ENCODE measurements at places on chromosomes 7 and 10.
A peak's percentile ranks its signal among the peaks of the same experiment; 100 is the strongest.

GRCh38 chr10:58064714-58065528, 202.8 kb downstream of the IPMK start:
- DNase-seq = peak; percentile 69

DNA sequence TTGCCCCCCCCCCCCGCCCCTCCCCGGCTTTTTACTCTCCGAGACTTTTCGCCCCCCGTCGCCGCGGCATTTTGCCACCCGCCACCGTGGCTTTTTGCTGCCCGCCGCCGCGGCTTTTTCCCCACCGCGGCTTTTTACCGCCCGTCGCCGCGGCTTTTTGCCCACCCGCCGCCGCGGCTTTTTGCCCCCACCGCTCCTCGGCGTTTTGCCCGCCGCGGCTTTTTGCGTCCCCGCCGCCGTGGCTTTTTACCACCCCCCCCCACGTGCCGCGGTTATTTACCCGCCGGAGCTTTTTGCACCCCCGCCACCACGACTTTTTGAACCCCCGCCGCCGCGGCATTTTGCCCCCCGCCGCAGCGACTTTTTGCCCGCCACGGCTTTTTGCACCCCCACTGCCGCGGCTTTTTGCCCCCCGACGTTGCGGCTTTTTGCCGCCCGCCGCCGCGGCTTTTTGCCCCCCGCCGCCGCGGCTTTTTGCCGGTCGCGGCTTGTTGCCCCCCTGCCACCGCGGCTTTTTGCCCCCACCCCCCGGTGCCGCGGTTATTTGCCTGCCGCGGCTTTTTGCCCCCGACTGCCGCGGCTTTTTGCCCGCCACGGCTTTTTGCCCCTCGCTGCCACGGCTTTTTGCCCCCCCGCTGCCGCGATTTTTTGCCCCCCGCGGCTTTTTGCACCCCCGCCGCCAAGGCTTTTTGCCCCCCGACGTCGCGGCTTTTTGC, 461.1 kb downstream of the ZNF33B start:
- DNase-seq = no peak

DNA sequence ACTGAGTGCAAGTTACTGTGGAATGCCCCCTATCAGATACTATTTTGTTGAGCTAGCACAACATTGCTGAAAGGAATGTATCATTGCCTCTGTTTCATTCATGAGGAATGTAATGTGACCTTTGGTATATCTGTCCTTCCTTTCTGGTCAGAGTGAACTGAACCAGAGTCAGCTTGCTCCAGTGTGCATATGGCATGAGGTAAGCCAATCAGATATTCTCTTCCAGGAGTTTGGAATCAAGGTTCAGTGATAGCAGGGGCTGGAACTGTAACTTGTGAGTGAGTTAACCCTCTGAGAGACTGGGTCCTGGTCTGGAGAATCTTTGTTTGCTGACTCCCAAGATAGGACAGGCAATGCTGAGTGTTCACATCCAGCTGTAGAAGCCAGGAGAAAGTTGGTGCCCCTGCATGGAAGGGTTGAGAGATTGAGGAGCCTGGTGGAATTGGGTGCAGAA, 45.3 kb upstream of the OSBPL3 start:
- peak; percentile 79 for DNase-seq

DNA sequence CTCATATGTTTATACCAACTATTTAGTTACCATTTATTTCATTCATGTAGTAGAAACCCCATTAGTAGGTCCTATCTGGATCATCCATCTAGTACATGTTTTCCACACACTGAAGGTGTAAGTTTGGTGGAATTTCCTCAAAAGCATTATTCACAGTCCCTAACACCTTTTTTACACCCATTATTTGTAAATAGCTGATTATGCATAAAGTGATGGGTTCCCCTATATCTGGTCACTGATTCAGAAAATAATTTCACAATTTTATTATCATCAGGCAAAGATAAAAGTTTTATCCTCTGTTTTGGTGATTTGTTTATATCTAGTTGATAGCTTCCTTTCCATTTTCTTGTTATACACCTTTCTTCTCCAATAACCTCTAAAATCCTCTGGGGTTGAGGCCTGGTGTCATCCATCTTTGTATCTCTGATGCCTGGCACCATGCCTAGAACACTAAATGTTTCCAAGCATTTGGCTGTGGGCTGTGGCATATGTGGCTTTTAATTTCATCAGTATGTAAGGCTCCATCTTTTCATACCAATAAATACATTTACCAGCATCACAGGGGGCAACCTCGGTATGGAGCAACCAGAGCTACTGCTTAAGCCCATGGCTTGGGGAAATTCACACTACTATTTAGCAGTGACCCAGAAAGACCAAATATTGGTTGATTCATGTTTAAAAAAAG, 1089.5 kb upstream of the LRRN3 start:
- DNase-seq = no peak

- DNase-seq = no peak
Measured at GRCh38 chr10:102795453-102796406, 41.5 kb downstream of the CYP17A1 start.

- DNase-seq = no peak
Measured at GRCh38 chr10:86312701-86313270, 53.8 kb downstream of the GRID1 start.

GRCh38 chr7:106484562-106484961, 176.4 kb downstream of the CCDC71L start:
- no peak for DNase-seq

DNA sequence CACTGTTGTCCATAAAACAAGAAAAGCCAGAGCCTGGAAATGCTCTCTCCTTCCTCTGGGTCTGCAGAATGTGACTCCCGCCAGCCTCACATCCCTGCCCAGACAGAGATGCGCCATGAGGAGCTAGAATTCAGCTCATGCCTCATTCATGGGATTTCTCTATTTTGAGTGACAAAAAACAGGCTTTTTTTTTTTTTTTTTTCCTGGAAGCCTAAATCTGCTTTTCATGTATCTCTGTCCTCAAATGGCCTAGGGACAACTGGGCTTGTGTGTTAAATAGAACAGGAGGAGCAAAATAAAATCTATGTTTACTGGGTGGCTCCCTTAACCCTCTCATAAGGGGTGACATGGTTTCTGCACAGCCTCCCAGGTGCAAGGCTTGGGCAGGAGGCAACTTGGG, 679.7 kb upstream of the AUTS2 start:
- no peak for DNase-seq

GRCh38 chr7:110839866-110840265, 251.1 kb upstream of the LRRN3 start:
- peak; percentile 48 for DNase-seq

DNA sequence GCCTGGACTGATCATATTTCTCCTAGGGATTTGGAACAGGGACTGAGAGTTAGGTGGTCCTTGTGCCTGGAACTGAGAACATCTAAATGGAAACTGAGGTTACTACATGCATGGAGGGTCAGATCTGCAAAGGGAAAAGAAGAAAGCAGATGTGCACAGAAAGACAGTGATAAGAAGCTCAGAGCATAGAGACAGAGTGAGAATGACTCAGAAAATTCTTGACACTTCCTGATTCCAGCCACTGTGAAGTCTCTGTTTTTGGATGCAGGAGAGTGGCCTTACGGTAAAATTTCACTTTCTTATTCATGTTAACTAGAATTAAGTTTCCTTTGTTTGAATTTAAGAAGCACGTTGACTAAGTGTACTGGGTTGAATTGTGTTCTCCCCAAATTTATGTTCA, 241.7 kb downstream of the TMEM26 start:
- no peak for DNase-seq

DNA sequence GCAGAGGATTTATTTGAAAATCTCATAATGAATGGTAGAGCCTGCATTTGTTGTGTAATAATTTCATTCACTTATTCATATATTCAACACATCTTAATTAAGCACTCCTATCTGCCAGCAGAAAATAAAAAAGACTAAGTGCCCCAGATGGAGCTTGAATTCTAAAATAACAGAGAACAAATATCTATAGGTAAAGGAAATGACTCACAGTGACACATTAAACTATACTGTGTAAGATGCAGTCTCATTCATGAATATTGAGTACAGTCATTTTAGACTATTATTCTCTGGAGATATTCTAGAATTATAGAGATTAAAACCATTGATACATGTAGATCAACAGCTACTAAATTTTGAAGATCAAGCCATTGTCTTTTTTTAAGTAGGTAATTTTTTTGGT, 72.1 kb downstream of the PTPRZ1 start:
- DNase-seq = no peak

GRCh38 chr10:95941115-95941514, 33.3 kb downstream of the CC2D2B start:
- DNase-seq = no peak

DNA sequence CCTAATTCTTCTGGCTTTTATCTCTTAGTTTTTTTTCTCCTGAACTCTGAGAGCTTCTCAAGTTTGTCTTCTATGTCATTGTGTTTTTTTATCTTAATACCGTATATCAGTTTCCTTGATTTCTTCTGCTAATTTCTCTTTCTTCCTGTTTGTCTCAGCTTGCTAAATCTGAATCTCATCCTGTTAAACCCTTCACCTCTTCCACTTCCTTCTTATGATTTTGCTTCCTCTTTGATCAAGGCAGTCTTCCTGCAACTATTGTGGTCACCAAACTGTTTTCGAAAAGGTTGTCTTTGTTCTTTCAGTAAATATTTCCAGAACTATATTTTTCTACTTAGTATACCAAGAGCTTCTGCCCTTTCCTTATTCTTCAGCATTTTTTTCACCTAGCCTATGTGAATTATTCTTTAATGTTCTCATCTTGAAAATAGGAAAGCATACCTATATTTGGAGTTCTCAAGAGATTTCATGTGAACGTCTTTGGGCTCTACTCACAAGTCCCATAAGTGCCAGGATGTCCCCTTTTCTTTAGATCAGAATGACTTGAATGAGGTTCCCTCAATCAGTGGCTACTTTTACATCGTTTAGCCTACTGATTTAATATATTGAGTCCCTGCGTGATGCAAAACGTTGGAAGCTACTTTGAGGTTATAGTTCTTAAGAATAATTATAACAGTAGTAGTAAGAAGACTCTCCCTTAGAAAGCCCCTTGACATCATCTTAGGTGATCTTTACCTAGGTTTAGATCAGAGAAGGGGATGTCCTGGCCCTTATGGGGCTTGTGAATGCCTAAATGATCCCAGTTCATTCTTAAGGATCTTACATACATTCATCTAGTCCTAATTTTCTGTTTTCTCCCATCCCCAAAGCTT, 415.4 kb upstream of the AUTS2 start:
- no peak for DNase-seq

GRCh38 chr10:125451319-125451718, 231.6 kb downstream of the TEX36 start:
- DNase-seq = no peak

DNA sequence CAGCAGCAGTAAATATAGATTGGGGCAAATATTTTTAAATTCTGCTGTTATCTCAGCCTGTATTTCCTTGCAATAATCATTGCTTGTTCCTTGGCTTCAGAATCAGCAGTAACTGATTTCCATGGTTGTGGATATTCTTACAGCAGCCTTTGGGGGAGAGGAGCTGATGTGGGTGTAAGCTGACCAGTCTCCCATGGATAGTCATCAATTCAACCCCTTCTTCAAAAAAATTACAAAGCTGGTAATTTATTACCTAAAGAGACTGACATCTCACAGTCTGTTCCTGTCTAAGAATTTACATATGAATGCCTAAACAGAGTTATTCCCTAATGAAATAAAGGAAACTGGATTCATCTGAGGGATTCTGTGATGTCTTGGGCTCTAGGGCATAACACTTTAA, 103.1 kb upstream of the CABCOCO1 start:
- DNase-seq = no peak

DNA sequence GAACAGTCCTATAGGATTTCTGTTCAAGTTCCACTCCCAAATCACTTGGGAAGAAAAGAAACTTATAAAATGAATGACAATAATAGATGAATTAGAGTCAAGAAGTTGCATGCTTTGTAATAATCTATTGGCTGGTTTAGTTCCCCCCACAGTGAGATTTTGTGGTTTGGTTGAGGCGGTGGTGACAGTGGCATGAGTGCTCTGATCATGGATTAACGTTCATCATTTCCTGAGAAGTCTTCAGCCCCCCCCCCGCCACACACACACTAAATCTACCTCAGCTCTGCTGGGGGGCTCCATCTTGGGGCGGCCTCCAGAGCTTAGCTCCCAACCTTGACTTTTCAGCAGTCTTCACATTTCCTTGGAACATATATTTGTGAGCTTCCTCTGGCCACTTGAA, 121.7 kb downstream of the ABCA13 start:
- no peak for DNase-seq

- DNase-seq = no peak
Measured at GRCh38 chr7:426510-426909, 93.1 kb downstream of the PDGFA start.

GRCh38 chr7:38632411-38632810, 1.2 kb upstream of the AMPH start:
- DNase-seq = no peak

DNA sequence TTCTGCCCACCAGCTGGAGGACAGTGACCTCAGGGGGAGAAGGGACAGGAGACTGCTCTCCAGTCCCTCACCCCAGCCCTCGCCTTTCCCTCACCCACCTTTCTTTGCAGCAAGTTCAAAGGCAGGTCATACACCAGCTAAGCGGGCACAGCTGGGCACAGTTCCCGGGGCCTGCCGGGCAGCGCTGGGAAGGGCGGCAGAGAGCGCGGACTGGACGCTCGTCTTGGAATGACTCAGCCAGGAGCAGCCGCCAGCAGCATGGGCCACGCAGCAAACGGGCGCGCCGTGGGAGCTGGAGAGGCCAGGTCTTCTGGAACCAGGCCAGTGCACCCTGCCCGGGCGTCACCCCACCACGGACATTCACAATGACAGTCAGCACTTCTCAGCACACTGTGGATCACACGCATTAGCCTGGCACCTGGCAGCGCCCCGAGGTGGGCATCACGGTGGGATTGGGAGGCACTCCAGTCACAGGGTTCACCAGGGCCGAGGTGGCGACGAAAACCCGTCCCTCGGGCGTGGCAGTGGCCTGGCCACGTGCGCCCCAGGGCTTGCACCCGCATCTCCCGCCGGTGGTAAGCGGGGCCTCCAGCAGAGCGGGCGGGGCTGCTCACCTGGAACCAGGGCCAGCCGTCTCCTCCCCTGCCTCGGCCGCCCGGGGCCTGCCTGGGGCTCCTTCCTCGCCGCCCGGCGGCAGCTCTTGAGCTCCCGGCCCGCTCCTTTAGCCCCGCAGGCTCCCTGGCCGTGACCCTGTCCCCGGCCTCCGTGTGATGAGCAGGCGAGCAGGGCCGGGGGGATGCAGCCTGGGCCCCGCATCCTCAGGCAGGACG, 29.0 kb upstream of the WDFY4 start:
- DNase-seq = peak; percentile 74

DNA sequence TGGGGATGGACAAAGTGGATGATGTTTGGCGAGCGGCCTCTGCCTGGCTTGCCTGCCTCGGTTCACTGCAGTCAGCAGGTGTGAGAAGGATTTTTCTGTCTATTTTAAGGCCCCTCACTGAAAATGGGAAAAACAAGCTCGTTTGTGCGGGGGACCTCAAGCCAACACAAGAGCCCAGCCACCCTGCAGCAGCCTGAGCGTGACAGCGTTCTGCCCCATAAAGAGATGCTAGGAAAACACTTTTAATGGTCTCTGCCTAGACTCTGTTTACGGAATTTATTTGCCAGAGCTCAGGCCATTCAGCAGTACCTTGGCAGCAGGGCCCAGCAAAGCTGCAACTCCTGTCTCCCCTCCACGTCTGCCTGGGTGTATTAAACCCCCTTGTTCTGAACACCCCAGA, 131.7 kb downstream of the GRK5 start:
- no peak for DNase-seq

DNA sequence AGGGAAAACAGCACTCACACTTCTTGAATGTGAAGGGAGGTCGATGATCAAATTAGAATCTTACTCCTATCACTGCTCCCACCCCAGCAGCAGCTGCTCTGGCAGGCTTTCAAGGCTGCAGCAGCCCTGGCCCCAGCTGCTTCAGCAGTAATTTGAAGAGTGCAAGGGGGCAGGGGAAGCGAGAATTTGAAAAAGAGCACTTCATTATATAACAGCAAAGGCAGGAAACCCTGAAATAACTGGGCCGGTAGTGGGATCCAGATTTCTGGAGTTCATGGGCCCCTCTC, 44.9 kb downstream of the MYPN start:
- DNase-seq = peak; percentile 63

Measured in astrocyte of the spinal cord (primary cell).